ENCODE measurements at places on chromosomes 16 and 17.
A peak's percentile ranks its signal among the peaks of the same experiment; 100 is the strongest.

DNA sequence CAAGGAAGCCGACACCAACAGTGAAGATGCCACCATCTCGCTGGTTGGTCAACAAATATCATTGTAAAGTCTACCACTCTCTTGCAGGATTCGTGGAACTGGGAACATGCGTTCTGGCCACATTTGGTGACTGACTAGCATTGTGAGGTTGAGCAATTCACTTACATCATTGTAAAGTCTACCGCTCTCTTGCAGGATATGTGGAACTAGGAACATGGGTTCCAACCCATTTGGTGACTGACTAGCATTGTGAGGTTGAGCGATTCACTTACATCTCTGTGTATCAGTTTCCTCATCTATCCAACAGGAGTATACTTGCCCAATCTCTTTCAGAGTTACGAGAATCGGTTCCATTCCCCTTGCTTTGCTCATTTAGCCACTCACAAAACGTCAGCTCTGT, 42.6 kb upstream of the RPH3AL start:
- no peak for DNase-seq

DNA sequence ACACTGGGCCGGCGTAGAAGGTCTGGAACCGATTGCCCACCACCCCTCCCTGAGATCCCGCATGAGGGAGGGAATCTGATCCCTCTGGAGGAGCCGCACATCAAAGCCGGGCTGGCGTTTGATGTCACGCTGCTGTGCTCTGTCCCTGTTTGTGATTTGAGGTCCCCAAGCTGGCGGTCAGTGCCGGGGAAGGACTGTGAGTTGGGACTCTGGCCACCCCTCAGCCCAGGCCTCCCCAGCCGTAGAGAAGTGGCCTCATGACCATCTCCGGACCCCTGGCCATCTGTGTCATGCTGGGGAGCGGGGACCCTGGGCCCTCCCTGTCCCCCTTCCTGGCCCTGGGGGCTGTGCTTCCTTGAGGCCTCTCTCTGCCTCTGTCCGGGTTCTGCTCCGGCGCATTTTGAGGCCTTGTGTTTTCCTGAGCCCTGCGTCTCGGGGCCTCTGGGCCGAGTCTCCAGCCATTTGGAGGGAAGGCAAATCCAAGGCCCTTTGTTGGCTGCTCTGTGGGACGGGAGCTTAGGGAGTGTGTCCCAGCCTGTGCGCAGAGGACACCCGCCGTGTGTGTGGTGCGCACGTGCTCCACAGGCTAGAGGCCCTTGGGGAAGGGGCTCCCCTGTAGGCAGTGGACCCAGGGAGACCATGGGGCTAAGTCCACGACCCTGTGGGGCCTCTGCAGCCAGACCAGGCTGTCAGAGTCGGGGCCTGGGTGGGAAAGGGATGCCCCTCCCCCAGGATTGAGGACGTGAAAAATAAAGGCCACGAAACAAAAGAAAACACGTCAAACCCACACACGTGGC, 15.1 kb downstream of the ASPSCR1 start:
- DNase-seq, result no peak

DNA sequence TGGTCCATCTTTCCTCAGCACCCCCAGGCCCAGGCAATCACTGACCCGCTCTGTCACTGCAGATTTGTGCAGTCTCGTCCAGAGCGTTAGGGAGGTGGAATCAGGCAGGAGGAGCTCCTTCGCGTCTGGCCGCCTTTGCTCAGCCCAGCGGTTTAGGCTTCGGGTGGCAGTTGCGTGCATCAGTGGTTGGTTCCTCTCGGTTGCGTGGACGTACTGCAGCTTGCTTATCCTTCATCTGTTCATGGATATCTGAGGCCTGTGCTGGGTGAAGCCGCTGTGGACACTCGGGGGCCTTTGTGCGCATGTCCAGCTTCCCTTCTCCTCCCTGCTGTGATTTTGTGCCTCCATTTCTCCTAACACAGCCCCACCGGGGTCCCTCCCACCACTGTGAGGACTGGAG, 4.7 kb upstream of the P2RX1 start:
- no peak for DNase-seq

DNA sequence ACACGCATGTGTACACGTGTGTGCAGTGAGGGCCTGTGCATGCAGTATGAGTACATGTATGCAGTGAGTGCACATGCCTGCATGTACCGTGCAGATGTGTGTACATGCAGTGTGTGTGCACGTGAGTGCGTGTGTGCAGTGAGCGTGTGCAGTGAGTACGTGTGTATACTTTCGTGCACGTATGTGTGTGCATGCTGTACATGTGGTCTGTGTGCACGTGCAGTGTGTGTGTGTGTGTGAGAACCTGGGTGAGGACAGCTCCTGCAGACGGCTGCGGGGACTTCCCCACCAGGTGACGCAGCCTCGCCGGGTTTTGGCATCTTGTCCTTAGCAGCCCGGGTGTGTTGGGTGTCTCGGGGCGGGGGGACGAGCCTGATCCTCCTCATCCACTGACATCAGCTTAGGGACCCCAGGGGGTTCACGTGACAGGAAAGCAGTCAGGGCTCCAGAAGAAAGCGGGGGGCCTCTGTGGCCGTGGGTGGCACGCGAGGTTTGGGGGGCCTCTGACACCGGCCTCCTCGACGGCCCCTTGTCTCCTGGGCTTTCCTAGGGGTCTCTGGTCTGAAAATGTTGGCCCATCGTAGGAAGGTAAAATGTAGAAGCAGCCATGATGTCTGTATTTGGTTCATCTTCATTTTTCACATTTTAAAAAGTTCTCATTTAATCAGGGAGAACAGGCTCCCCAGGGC, 119.6 kb upstream of the ZNF750 start:
- no peak for DNase-seq

DNA sequence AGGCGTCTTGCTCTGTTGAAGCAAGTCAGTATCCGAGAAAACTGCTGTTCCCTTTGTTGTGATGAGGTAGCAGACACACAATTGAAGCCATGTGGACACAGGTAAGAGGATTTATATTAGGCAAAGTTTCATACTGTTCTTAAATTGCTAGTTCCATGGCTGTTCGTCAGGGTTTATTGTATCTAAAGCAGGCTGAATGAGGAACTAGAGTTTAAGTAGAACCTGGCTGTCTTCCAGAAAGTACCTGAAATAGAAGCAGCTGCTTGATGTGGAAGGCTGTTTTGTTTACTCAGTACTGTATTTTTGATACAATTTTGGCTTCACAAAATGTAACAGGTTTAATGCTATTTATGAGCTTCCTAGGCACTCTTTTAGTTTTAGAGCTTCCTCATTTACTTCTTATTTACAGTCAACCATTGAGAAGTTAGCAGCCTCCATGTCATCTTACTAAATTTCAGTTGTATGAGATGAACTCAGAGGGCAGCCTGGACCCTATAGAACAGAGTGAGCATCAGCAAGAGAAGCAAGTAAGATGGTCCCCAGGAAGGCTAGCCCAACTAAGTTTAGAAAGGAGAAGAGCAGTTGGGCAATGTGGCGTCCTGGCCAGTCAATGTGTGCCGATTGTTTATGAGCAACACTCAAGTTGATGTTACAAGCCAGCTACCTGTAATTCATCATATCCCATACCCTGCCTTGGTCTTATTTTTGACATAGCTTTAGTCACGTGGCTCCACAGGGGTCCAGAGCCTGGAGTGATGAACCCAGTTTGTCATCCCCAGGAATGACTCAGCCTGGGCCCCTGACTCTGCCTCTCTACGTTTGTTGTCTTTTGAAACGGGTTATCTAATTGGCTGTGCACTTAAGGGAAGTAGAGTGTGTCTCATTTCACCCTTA, 9.7 kb upstream of the ARL2BP start:
- no peak for DNase-seq

GRCh38 chr17:76565728-76566612, 19.7 kb downstream of the ST6GALNAC2 start:
- no peak for DNase-seq

- no peak for DNase-seq
These were observed 24.8 kb upstream of the SIAH1 start for GRCh38 chr16:48409839-48410632.

DNA sequence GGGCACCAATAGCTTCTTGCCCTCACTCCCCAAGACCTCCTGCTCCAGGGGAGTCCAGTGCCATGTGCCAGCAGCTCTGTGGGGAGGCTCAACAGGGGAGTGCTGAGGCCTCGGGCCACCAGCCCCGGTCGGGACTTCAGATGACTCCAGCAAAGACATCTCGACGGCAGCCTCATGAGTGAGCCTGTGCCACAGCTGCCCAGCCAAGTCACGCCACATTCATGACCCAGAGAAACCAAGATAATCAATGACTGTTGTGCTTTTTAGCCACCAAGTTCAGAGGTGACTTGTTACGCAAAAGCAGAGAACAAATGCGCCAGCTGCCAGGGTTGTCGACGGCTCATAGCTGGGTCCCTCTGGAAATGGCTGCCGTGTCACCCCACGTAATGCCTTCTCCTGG, 157.5 kb downstream of the BANP start:
- DNase-seq, result no peak

DNA sequence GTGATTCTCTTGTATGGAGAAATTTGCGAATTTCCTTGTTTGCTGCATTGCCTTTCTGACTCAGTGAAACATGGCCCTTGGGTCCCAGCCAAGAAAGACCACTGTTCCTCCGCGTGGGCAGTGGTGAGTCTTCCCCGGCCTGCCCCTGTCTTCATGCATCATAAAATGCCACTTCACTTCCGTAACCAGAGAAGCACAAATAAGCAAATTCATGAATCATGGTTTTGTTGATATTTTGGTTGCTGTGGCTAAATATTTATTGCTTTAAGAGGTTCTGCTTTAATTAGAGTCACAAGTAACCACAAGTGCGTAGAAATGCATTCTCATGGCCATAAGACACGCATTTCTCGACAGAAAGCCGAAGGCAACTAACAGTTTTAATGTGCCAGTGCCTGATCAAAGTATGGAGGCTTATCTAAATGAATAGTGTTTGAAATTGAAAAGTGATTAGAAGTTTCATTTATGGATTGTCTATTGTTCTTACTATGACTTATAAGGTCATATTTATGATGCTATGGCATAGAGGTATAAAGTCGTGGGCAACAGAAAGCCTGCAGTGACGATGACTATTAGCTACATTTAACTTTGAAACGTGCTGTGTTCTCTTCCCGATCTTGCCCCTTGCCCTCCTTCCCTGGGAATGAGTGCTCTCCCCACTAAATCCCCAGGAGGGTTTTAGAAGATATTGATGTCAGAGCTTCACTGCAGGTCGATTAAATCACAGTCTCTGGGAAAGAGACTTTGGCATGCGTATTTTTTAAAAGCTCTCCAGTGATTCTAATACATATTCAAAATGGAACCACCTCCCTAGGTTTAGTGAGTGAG, 76.0 kb downstream of the WIPI1 start:
- no peak for DNase-seq

DNA sequence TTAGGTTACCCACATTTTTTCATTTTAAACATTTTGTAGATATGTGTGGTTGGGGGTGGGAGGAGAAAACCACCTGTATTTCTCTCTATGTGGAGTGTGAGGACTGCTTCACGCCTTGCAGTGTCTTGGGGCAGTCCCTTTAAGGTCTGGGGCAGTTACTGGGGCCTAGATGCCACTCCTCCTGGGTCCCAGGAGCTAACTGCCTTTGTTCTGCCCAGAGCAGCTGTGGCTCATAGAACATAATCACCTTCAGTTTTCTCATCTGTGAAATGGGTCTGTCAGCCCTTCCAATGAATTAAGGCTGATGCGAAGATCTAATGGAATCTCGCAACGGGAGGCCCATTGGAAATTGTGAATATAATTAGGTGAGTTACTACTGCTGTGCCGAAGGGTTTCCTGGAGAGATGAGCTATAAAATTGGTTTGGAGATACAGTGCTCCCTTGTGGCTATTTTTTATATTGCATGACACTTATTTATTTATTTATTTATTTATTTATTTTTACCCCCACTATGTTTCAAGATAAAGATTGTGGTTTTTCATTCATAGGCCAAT, 22.9 kb downstream of the DHRS7C start:
- no peak for DNase-seq

GRCh38 chr16:77647726-77648125, 74.6 kb upstream of the NUDT7 start:
- DNase-seq, result no peak

- DNase-seq, result peak; percentile 72
These were observed at the start of gene SPECC1 for GRCh38 chr17:20009302-20010098. Gene SPECC1, plus strand, starts transcription at chr17:20009359. Its CDS starts 87,293 bp downstream, at chr17:20096652.

GRCh38 chr16:12539185-12539929, 264.3 kb downstream of the CPPED1 start:
- no peak for DNase-seq

DNA sequence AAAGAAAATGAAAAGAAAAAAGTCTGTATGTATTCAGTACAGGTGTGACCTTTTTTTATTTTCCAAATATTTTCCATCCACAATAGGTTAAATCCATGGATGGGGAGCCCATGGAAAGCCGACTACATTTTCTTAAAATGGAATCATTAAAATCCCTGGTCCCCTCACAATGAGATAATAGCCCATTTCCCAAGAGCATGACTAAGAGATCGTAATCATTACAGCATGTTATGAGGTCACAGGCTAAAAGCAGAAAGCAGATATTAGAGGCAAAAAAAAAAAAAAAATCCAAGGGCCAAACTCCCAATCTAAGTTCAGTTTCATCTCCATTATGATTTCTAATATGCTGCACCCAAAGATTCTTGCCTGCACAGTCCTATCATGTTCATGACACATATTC, 44.7 kb downstream of the CYTH1 start:
- DNase-seq, result no peak

DNA sequence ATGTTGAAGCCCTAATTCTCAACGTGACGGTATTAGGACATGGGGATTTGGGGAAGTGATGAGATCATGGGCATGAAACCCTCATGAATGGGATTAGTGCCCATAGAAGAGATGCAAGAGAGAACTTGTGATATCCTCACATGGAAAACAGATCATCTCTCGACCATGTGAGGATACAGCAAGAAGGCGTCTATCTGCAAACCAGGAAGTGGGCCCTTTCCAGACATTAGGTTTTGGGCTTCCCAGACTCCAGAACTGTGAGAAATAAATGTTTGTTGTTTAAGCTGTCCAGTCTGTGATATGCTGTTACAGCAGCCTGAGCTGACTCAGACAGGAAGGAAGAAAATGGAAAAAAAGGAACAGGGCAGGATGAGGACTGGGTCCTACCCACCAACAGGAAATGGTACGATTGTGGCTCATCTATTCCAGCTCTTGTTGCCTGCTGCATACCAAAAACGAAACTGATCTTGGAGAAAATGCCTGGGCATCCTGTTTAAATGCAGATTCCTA, 21.9 kb upstream of the SSTR2 start:
- no peak for DNase-seq

DNA sequence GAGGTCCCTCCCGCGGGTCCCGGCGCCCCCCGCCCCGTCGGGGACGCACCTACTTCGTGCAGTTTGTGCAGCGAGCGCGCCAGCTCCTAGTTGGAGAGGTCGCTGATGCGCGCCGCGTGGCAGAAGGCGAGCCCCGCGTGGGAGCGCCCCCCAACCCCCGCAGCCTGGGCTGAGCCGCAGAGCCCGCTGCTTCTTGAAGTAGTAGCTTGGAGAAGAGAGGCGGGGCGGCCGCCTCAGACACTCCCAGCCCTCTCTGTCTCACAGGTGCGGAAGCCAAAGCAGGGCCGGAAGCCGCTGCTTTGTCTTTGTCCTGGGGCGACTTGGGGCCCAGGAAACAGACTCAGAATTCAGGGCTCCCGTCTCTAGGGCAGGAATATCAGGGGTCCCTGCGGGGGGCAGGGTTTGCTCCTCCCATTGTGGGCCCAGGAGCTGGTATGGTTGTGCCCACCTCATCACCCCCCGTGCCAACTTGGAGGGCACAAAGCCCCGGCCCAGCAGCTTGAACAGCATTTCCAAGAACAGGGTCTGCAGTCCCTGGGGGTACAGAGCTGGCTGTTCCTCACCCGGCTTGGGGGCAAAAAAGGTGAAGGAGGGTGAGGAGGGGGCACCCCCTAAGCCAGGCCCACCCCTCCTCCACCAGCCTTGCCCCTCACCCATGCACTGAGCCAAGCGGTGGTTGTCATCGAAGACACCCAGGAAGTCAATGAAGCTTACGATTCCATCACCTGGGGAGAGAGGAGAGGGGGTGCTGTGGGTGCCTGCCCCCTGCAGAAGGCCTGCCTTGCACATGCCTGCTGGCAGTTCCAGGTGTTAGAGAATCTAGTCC, 13.5 kb downstream of the SPATA32 start:
- DNase-seq, result peak; percentile 80

Data from effector CD4-positive, alpha-beta T cell (primary cell).